ENCODE measurements at places on chromosomes 16 and 17.

DNA sequence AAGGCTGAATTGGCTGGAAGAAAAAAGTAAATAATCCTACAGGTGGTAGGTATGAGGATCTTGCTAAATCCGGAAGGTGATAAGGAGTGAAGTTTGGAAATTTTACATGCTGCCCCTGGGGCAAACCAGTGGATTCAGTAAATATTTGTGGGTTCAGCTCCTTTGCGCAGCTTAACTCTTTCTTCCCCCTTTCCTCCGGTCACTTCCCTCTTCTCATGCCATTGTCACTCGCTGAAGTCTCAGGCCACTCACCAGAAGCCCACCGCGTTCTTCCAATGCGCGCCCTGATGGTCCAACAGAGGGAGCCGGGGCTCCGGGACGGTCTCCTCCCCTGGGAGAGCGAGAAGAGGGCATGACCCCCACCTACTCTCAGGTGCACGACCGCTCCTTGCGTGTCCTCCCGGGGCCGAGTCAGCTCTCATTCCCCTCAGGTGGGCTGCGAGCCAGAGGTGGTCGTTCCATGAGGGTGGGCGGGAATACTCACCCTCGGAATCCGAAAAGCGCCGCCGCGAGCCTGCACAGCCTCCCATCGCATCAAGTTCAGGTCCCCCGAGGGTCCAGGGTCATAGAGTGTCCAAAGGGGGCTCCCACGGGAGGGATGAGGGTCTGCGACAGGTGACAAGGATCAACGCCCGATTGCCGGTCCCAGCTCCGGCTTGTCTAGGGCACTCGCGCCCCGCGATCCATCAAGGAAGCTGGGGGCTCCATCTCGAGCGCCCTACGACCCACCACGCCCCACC lies 474 bp downstream of the CLN3 start:
- peak; percentile 14 for DNase-seq

- peak; percentile 45 for DNase-seq
These were observed 3.5 kb upstream of the LCMT1 start for GRCh38 chr16:25108054-25108453.

- no peak for DNase-seq
These were observed 10.1 kb downstream of the KRT33A start for GRCh38 chr17:41340494-41340893.

DNA sequence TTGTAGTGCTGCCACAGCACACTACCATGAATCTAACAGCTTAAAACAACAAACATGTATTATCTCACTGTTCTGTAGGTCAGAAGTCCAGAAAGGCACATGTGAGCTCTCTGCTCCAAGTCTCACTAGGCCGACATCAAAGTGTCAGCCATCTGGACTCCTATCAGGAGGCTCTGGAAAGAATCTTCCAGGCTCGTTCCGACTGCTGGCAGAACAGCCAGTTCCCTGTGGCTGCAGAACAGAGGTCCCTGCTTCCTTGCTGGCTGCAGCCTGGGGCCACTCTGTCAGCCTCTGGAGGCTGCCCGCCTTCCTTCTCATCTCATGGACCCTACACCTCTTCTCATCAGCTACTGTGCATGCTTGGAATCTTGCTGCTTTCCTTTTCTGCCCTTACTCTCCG lies 168.9 kb downstream of the CBLN1 start:
- no peak for DNase-seq

DNA sequence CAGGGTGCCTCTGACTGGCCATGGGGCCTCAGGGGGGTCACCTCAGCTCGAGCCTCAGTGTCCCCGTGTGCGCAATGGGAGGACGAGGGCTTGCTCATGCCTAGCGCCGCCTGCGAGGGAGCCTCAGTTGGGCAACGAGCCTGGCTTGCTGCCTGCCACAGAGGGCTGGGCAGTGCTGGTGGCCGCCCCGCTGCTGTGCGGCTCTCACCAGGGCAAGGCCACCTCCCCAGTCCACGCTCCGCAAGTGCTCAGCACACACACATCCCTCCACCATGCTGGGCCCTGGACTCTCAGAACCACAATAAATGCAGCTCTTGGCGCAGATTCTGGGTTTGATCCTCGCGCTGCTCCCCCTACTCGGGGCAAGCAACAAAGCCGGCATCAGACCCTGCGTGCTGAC lies 76.2 kb downstream of the ENGASE start:
- DNase-seq: no peak

- DNase-seq: no peak
These were observed 23.0 kb downstream of the CDH5 start for GRCh38 chr16:66389256-66390176.

DNA sequence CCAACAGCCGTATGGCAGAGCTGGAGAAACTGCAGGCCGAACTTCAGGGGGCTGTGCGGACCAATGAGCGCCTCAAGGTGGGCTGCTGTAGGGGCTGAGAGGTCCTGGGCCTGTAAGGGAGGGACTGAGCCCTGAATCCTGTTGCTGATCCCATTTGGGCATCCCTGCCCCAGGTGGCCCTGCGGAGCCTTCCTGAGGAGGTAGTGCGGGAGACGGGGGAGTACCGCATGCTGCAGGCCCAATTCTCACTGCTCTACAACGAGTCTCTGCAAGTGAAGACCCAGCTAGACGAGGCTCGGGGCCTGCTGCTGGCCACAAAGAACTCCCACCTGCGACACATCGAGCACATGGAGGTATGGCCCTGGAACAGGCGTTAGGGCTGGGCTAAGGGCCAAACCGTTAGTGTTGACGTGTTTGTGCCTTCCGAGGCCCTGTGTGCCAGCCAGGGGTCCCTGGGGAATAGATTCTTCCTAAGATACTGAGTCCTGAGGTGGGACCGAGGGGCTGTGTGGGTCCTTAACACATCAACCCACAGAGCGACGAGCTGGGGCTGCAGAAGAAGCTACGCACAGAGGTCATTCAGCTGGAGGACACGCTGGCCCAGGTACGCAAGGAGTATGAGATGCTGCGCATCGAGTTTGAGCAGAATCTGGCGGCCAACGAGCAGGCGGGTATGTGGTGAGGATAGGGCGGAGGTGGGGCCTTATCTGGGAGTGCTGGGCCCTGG lies 4.2 kb downstream of the RNF40 start:
- DNase-seq: peak; percentile 34

- peak; percentile 49 for DNase-seq
These were observed 42.5 kb downstream of the MYH3 start for GRCh38 chr17:10614536-10615155.

DNA sequence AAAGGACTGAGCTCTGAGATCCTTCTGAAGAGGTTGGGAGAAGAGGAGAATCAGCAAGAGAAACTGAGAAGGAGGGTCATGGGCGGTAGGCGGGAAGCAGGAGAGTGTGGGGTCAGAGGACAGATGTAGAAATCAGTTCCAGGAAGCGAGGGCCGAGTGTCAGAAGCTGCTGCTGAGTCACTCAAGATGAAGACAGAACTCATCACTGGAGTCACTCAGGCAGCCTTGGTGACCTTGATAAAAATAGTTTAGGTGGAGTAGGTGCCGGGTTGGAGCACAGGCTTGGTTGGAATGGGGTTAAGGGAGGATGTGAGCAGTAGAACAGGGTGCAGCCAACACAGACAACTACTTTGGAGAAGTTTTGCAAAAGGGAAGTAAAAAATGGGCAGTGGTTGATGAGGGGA lies 6.1 kb upstream of the ITGAM start:
- no peak for DNase-seq
